AG09319 (cell line): ENCODE measurements at places on chromosomes 4 and X.
A peak's percentile ranks its signal among the peaks of the same experiment; 100 is the strongest.

DNA sequence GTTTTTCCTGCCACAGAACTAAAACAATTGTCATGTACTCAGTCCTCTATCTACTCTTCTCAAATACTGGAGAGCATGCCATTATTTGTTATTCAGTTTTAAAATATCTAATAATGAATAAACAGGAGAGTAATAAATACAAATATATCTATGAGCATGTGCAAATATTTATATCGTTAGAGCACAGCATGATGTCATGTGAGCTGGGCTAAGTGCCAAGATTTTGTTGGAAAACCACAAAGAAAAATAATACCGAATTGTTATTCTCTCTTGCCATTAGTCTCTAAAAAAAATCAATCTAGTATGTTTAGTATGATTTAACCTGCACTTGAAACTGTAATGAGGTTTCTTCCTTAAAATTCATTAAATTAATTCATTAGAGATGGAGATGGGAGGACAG lies 97.3 kb downstream of the DDX60 start:
- peak; percentile 27 for DNase-seq

- no peak for DNase-seq
Measured at GRCh38 chr4:90926957-90927356, 799.8 kb downstream of the CCSER1 start.

DNA sequence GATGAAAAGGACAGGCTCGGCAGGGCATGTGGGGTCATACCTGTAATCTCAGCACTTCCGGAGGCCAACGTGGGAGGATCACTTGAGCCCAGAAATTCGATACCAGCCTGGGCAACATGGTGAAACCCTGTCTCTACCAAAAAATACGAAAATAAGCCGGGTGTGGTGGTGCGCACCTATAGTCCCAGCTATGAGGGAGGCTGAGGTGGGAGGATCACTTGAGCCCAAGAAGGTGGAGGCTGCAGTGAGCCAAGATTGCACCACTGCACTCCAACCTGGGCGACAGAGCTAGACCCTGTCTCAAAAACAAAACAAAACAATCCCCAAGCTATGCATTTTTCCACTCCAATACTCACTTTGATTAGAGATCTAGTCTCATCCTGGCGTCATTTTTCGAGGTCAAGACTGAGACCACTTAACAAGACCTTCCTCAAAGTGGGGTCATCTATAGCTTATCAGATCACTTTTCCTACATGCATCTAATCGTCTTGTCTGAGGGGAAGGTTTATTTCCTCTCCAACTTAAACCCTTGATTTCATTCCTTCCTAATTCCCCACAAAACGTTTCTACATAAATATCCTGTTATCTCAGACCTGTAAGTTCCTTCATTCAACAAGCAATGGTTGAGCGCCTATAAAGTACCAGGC lies 1.3 kb downstream of the NKAP start:
- no peak for DNase-seq

- DNase-seq, result no peak
Measured at GRCh38 chrX:1163231-1163630, 49.2 kb downstream of the CRLF2 start.

- no peak for DNase-seq
Measured at GRCh38 chr4:138565576-138565975, 323.4 kb upstream of the SLC7A11 start.

GRCh38 chrX:72262077-72262476 lies 15.0 kb downstream of the RPS4X start:
- DNase-seq, result no peak

DNA sequence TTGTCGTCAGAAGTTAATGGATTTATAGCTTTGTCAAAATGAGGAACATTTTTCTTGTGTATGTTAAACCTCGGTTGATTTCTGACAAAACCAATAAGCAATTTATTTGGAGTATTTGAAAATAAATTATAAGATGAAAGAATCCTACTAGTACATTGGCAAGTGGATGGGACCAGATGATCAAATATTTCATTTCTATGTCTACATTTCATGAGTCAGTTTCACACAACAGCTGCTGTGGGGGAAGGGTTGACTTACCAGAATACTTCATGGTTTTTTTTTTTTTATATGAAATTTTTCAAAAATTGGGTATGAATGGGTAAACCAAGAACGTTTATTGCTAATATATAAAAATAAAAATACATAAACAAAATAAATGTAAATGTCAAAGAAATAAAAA lies 39.4 kb downstream of the RAPGEF2 start:
- DNase-seq, result no peak

GRCh38 chrX:15468036-15468435 lies 25.1 kb downstream of the PIR start:
- peak; percentile 44 for DNase-seq

DNA sequence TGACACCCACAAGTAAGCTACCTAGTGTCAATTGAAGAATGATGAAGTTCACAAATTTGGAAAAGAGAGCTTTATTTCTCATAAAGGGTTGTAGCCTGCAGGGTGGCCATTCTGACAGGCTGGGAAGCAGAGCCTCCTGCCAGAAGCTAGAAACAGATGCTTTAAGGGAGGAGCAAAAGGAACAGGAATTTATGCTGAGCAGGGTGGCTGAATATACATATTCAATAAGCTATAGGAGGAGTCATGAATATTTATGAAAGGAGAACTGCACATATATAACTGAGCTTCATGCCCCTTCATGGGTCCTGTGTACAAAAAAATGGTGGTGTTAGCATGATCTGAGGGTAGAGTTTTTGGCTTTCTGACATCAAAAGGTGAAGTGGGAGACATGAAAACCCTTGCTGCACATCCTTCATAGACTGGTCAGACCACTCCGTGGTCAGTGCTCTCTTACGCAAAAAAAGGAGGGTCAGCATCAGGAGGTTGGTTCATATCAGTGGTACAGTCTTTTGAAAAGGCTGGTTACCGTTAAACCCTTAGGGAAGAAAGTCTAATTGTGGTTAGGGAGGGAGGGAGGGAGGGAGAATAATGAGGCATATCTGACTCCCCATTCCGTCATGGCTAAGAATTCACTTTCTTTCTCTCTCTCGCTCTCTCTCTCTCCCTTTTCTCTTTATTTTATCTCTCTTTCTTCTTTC lies 121.4 kb downstream of the LUZP4 start:
- DNase-seq, result no peak

DNA sequence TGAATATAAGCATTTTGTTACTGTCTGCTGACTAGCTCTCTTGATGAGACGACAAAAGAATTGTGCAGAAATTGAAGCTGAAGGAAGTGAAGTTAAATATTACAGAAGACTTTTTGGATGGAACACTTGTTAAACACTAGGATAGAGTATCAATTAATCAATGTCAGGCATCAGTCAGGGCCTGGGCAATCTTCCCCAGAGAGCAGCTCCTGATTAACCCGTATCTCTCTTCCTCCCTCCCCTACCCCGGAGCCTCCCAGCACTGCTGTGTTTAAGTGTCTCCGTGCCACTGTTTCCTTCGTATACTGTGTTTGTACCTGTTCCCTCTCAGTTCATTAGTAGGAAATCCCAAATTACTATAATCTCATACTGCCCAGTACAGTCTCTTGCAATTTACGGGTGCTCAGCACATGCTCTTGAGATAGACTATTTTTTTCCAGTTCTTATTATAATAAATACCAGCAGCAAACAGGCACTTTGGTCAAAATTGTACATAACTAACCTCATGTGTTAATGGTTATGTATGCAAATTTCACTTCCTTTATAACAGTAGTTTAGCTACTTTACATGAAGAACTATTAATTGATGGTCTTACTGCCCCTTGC lies 765.7 kb upstream of the FTHL17 start:
- DNase-seq, result no peak

GRCh38 chr4:7189475-7190277 lies 2.7 kb upstream of the SORCS2 start:
- DNase-seq, result no peak

DNA sequence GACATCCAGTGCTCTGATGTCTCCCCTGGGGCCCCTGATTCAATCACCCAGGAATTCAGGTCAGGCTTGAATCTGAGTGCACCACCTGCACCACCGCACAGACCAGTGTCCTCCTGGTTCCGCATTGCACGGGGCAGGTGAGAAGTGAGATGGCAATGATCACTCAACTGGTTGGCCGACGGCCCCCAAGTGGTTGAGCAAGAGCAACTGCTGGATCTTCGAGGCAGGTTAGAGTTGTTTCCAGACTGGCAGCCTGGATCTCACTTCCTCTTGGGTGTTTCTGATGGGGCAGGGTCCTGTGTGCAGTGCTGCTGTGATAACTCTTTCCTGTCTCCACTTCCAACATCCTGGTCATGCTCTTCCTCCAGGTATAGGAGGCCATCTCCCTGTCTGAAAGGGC lies 50.4 kb downstream of the C4orf50 start:
- DNase-seq, result no peak

- no peak for DNase-seq
Measured at GRCh38 chrX:68536884-68537283, 38.0 kb downstream of the YIPF6 start.

DNA sequence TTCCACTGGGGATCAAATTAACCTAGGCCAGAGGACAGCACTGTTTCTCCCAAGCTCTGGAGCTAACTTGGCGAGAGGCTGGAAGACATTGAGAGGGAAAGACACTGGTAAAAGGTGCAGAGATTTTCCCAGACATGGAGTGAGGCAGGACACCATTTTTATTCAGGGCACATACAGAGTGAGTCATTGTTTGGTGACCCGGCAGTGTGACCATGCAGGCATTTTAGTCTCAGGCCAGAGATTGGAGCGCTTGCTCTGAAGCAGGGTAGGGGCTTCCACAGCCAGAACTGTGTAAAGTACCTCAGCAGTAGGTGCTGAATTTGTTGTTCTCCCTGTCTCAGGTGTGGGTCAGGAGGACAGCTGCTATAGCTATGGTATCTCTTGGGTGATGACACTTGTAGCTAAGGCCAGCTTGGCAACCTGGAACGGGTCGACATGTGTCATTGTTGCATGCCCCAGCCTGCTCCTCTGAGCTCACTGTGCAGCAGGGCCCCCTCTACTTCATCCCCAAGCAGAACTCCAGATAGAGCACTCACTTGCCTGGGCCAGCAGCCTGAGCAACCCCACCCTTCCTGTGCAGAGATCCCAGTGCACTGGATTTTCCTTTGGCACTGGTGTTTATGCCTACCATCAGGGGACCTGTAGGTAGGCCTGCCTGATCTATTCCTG lies 79.8 kb upstream of the ATP8A1 start:
- DNase-seq, result no peak

- DNase-seq, result no peak
Measured at GRCh38 chrX:56066016-56066415, 166.1 kb upstream of the KLF8 start.

GRCh38 chrX:44036336-44036735 lies 63.1 kb upstream of the NDP start:
- DNase-seq, result peak; percentile 27

- no peak for DNase-seq
Measured at GRCh38 chrX:63869506-63869905, 84.5 kb upstream of the ARHGEF9 start.

- no peak for DNase-seq
Measured at GRCh38 chr4:102322736-102323135, 22.5 kb downstream of the SLC39A8 start.

DNA sequence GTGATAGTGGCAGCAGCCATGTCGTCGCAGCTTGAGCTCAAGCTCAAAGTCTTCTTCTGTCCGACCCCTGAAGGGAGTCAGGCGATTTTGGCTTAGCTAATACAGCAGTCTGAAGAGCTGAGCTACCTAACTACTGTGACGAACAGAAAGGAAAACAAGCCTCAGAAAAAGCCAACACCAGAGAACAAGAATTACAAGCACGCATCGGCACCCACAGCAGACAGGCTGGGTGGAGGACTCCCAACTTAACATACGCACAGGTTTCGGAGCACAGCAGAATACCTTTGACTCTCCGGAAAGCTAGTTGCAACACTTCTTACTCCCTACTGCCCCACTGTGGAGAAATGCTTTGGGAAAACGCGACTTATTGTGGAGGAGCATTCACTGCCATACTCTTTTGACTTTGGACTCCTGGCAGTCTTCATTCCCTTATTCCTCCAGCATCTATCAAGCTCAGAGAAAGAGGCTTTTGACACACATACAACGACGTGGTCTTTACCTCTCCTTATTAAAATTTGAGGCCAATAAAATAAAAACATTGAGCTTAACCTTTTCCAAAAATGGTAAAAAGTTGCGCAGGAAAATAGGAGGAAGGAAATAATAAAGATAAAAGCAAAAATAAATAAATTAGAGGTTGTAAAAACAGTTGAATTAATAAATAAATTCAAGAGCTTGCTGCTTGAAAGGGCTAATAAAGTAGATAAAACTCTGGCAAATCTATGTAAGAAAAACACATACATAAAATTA lies 41.3 kb upstream of the GPC3 start:
- DNase-seq, result peak; percentile 24

GRCh38 chrX:11408109-11408405 lies 114.8 kb downstream of the AMELX start:
- no peak for DNase-seq

DNA sequence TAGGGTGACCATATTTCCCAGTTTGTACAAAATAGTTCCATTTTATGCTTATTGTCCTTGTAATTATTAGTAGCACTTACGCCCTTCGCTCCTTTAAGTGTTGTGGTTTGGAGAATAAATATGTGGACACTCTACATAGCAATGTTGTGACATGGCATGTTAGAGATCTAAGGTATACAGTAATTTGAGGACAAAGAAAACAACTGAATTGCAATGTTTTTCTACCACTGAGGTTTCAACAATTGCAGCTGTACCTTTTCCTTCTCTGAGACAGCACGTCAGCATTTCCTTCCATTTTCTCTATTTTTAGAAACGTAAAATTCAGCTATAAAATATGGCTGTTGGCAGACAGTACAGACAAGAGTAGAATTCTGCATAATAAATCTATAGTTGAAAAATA lies 323.1 kb downstream of the MAPK10 start:
- DNase-seq, result no peak

GRCh38 chr4:158793021-158793420 lies 24.2 kb downstream of the FNIP2 start:
- DNase-seq, result no peak

DNA sequence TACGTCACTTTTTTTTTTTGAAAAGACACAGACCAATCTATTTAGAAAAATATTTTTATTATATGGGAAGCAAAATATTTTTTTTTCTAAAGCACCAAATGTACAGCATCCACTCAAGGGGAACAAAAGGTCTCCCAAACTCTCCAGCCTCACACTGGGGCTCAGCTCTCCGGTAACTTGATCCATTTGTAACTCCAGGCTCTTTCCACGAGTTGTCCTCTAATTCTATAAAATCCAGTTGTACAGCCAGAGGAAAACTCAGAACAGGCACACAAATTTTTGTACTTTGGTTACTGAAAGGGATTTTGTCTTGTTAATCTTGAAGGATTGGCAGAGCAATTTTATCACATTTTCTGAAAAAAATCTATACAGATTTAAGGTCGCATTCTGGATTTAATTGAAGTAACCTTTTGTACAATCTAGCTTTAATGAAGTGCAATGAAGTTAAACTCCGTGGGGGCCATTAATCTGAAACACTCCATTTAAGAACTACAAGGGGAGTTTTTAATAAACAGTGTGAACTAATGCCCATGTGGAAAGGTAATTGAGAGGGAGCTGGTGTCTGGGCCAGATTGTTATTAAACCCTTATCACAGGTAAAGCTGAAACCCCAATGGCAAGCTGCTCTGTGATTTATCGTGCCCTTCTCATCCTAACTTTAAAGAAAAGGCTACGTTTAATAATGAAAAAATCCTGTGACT lies 161.2 kb upstream of the FRG1 start:
- DNase-seq, result no peak

- DNase-seq, result no peak
Measured at GRCh38 chr4:173135241-173135847, 33.3 kb upstream of the GALNT7 start.
